ENCODE measurements at places on chromosomes 6 and 20. TPM values are rescaled to one million over a fixed set of nuclear protein-coding genes. Genes with fewer than 3 reads are reported as not detected.

EYA4 gene
- 8.5 TPM for total RNA-seq

CDS2 gene
- 77.7 TPM for total RNA-seq

DNA sequence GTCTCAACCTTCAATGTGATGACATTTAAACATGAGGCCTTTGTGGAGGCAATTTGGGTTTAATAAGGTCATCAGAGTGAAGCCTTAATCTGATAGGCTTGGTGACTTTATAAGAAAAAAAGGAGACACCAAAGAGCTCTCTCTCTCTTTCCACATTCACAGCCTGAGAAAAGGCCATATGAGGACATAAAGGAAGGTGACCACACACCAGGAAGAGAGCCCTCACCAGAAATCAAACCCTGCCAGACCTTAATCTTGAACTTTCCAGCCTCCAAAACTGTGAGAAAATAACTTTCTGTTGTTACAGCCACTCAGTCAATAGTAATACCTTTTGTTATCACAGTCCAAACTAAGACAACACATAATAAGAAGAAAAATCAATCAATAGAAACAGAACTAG is 47.7 kb downstream of the COL12A1 start:
- no peak for DNase-seq

NKAIN2 gene
- 2.4 TPM for total RNA-seq

GRCh38 chr6:134491477-134491876 is 173.6 kb upstream of the SGK1 start:
- no peak for DNase-seq

- DNase-seq, result peak; percentile 41
Measured at GRCh38 chr6:93416571-93417420, 2.6 kb downstream of the EPHA7 start.

DNA sequence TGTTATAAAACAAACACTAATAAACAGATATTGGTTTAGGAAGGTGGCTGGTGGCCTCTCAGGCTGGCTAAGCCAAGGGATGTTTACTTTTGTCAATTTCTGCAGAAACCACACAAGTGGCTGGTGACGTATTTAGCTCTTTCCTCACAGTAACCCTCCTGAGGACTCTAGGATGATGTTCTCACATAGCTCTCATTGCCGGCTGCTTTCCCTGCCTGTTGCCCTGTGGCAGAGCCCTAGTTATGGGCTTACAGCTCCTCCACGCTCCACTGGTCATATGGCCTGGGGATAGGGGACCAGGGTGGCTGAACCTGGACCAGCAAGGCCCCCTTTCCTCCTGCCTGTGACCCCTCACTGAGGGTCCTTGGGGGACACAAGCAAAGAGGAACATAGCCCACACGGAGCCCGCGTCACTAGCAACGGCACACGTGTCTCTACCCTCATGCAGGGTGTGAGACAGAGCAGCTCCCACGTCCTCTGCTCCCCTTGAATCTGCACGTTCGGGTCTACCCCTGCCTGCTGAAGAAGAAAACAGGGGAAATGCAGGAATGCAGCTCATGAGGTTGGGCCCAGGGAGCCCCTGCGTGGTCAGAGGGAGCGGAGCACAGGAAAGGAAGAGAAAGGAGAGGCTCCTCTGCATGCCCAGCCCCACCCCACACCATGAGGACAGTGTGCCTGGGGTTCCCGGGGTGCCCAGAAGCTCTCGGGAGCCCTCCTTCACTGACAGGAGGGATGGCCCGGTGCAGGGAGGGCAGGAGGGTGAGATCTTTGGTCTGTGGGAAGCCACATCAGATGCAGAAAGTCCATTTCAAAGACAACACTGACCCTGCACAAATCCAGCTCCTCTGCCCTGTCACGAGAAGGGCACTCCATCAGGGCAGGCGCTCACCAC is 13.9 kb downstream of the RAMACL start:
- no peak for DNase-seq

SLC22A16 gene
- total RNA-seq, result not detected

DNA sequence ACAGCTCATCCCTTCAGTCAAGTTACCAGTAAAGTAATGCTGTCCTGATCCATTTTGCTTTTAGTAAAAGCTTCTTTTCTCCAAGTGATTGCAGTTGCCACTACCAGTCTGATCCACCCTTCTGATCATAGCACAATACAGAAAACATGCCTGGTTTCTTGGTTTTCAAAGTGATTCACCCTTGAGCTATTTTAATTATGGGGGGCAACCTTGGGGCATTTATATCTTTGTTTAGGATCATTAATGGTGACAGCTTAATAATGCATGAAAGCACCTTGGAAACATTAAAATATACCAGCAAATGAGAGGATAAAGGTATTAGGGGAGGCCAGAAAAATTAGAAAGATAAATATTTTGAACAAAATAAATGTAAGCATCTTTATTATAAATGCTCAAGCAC is 38.4 kb downstream of the LRRC1 start:
- DNase-seq, result no peak

GRCh38 chr6:124298730-124299129 is 495.1 kb downstream of the NKAIN2 start:
- DNase-seq, result no peak

DNA sequence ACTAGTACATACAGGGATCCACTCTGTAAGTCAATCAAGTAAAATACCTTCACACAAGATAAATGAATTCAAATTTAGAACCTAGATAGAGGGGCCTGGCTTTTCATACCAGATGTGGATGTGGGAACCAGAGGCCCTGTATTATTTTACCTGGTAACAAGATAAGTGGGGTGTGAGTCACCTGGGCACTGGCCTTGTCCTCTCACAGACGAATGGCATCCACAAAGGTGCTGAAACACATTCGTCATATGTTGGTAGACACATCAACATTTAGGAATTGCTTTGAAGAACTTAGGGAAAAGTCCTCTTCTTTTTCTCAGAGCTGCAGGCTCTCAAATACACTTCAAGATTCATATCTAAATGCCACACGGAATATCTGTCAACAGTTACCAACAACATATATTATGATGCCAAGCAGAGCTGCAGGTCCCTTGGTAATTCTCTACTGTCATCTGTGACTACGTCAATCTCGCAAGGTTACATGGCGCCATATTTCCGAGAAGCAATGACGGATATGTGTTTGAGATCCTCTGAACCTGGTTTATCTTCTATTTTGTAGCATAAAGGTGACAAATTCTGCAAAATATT is 618.6 kb downstream of the EPM2A start:
- DNase-seq, result no peak

SLC52A3 gene
- total RNA-seq, result 1.7 TPM

DNA sequence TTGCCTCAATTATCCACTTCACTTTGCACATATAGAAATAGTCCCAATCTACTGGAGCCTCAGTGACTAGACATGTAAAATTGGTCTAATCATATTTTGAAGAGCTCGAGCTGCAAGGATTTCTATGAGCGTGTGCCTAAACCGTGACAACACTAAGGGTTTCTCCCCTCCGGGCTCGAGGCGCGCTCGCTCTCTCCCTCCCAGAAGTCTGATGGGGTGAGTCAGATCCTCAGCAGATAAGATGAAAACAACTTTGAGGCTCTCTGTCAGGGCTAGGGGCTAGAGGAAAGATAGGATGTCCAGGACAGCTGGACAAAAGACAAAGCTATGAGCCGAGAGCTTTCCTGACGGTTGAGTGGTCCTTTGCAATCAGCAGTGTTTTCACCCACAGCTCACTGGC is 16.8 kb downstream of the GNAS-AS1 start:
- no peak for DNase-seq

DNA sequence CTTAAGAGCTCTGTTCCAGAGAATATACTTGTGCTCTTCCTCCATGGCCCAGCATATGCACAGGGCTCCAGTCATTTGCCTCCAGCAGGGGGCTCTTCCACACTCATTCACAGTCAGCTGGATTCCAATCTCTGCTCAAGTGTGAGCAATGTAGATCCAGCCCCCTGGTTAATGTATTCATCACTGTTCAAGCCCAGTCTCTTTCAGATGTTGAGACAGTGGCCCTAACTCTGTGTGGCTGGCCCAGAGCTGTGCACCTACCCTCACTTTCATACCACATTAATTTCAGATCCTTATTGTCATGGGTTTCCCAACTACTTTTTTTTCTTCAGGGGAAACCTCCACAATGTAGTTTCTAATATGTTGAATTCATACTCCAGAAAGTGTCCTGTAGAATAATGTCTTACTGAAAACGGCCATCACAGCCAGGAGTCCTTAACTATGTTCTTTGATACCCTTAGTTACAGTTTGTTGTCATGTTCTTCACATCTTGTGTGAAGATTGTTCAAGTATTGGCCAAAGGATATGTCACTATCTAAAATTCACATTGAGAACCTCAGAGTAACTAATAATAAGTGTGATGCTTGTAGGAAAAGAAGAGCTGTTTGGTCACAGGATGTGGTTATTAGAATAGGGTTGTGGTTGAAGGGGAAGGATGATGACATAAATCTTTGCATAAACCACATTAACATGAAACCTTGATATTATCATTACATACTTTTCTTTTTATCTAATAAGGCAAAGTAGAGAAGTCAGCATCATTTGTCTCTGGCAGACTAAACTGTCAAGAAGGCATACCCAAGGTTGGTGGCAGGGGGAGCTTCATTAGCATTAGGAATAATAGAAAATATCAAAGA is 14.4 kb upstream of the HLA-DQA1 start:
- no peak for DNase-seq

- no peak for DNase-seq
Measured at GRCh38 chr6:131269565-131270391, 134.5 kb downstream of the AKAP7 start.

KHDC1L gene
- not detected for total RNA-seq

KIAA1755 gene
- total RNA-seq, result 8.1 TPM

DNA sequence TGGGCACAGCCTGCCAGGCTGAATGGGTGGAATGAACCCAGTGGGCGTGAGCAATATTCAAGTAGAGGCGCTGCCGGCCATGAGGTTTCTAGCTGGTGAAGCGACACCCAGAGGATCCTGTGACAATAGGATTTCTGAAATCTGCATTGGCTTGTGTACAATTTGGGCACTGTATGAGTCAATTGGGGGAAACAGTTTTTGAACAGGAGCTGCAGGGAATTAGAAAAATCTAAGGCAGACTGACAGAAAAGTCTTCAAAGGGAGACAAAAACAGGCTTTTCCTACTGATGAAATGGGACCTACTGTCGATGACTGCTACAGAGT is 148.8 kb upstream of the PROKR2 start:
- no peak for DNase-seq

KATNA1 gene
- total RNA-seq, result 12.6 TPM

GRCh38 chr6:96963809-96964208 is 39.3 kb downstream of the KLHL32 start:
- DNase-seq, result no peak

DNA sequence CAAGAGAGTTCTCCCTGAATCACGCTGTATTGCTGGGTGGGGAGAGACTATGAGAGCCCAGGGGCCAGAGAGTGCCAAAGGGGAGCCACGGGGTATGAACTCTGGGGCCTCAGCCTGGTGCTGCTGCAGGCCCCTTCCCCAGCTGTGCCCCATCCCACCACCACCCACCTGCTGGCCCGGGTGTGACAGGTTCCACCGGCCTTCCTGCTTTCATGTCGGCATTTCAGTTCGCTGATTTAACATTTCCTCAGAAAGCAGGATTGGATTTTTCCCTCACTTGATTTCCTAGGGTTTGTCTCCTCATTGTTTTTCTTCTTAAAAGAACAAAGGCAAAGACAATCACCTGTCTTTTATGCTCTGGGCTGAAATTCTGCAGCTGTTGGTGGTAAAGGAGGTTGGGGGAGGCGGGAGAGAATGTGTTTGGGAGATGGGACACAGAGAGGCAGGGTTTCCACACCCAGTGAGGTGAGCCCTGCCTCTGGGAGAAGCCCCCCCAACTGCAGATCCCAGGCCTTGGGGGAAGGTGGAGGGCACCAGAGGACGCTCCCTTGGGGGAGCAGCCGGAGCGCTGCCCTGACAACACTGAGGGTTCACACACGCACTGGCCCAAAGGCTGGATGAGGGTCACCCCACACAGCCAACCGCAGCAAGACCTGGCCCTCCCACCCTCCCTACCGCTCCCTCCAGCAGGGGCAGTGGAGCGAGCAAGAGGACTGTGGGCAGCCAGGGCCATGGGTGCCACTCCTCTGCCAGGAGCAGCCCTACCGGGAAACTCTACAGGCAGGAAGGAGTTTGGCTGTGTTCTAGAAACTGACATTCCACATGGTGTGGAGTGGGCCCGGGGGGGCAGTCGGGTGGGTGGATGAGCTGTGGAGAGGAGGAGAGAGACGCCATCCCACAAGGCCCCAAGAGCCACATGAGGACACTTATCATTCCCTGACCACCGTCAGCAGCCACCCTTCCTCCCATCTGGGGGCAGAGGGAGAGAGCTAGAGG is 10.5 kb upstream of the MLN start:
- DNase-seq, result no peak

SLPI gene
- 44.2 TPM for total RNA-seq

DNA sequence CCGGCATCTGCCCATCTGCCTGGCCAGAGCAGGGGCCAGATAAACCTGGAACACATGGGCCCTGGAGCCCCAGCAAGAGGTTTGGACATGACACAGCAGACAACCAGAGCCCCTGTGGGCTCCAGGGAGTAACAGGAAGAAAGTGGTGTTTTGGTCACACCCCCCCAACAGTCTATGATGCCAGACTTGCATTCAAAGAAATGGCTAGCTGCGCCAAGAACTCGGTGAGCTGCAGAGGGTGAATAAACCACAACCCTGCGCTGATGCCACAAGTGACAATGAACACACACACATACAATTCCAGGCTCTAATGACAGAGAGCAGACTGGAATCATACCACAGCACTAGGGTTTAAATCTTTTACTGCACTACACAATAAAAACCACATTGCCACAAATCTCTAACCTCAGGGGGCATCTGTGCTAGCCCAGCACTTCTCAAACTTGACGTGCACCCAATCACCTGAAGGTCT is 34.0 kb downstream of the TRERF1 start:
- DNase-seq, result no peak

GRCh38 chr6:20589266-20589665 is 55.0 kb downstream of the CDKAL1 start:
- no peak for DNase-seq

VSX1 gene
- total RNA-seq, result not detected

DNA sequence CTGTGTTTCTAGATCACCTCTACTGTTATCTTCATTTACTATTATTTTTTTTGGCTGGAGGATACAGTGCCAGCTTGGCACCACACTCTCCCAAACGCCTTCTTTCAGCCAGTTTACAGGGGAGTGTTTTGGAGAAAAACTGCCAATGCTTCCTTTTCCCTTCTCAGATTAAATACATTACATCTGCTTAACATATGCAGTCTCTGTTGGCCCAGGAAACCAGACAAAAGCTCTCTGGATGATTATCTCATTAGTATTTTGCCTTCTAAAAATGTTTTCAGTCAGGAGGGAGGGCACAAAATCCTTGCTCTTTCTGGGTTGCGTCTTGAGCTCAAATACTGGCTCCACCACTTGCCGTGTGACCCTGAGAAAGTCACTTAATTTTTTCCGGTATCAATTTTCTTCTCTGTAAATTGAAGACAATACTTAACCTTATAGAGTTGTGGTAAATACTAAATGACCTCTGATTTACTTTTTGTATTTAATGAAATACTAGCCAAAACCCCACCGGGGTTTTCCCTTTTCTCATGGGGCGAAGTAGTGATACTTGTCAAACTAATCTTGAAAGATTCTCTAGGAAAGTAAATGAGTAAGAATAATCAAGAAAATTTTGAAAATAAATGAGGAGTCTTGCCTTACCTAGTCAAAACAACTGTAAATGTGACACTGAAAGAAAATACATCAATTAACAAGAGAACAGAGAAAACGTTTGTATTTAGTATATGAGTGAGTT is 146.2 kb downstream of the MMS22L start:
- DNase-seq, result no peak

PAX1 gene
- total RNA-seq, result not detected

MED23 gene
- total RNA-seq, result 15.1 TPM

Data from left cardiac atrium (tissue), 4 donors.